ENCODE measurements at places on chromosomes 1 and 21. TPM values are rescaled to one million over a fixed set of nuclear protein-coding genes. Genes with fewer than 3 reads are reported as not detected.

DNA sequence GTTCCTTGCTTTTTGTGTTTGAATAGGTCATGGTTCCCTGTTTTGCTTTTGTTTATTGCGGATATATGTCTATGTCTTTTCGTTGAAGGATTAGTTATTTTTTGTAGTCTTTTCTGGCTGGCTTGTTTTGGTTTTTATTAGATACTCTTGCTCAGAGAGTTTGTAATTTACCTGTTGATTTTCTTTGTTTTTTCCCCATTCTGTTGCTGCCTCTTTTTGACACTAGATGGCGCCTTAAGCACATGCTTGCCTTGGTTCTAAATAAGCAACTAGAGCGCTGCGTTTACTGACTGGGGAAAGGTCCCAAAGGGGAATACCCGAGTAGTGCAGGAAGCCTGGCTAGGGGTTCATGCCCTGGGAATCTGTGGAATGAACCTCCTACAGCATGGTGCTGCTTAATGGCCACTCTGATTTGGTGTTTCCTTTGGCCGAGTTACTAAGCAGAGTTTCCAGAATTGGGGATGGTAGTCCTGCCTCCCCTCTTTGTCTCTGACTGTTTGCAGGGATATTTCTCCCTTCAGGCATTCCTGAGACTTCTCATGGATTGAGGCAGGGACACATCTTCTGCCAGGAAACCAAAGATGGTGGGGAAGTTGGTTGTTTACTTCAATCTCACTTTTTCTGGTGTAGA, 143.2 kb downstream of the PTPRU start:
- no peak overlapping the region for H3K4me3 ChIP-seq
- peaks cover 40% of the 10 kb centered on the region for H3K27me3 ChIP-seq
- peaks cover 11% of the 10 kb centered on the region for H3K36me3 ChIP-seq
- no peaks in the 10 kb centered on the region for H3K4me1 ChIP-seq

DNA sequence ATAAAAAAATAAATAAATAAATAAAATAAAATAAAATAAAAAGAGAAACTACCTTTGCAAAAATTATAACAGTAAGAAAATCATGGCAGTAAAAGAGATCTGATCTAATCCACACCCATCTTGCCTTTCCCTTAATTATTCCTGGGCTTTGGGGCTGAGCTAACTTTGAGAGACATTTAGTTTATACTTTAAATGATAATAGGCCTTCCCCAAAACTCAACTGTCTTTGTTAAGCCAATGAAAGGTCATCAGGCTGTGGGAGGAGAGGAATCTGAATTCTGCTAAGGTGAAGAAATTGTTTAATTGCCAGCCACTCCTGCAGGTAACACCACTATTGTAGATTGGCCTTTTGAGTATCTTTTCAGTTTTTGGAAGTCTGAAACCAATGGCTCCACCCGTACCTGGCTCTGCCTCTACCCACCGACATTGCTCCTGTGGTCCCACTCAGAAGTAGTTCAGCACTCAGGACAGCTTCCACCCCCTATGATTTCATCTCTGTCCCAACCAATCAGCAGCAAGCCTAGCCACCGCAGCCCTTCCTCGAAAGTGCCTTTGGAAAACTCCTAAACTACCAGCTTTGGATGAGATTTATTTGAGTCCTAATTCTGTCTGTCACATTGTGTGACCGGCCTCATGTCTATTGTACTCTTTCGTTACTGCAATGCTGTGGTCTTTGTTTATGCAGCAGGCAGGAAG, 23.0 kb upstream of the PNRC2 start:
- H3K27me3 ChIP-seq: peaks cover 2% of the 10 kb centered on the region
- no peak for DNase-seq
- no peak overlapping the region for H3K27ac ChIP-seq
- H3K36me3 ChIP-seq: no peaks in the 10 kb centered on the region
- no peak overlapping the region for H3K4me3 ChIP-seq

DNA sequence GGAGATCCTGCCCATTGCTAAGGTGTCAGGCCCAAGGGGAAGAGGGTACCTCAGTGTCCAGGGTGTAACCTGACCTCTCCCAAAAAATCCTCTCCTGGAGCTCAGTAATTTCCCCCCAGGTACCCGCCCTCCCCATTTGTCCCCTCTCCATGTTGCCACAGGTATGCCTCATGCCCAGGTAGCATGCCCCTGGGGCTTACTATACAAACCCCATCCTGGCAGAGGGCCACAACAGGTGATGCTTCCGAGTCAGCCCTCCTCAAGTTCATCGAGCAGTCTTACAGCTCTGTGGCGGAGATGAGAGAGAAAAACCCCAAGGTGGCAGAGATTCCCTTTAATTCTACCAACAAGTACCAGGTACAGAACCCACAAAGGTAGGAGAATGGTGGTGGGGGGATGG, 15.7 kb downstream of the ATP1A4 start:
- no peak overlapping the region for H3K4me3 ChIP-seq
- peaks cover 8% of the 10 kb centered on the region for H3K4me1 ChIP-seq
- no peak for DNase-seq
- H3K27me3 ChIP-seq: peaks cover 12% of the 10 kb centered on the region
- H3K27ac ChIP-seq: no peak overlapping the region

DNA sequence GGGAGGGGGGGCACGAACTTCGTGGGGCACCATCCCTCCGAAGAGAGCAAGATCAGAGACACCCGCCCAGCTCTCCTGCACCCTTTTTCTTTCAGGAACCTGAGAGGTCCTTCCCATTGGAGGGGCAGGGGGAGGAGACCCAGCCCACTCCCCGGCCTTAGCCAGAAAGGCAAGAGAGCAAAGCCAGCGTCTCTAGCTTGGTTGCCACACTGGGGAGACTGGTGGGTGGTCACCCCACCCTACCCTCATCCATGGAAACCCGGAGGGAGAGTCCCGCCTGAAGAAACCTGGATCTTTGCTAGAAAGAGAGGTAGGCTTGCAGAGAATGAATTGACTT, 246 bp downstream of the ATP2B4 start:
- no peaks in the 10 kb centered on the region for H3K27me3 ChIP-seq
- no peaks in the 10 kb centered on the region for H3K36me3 ChIP-seq
- peak overlapping the region; percentile 89 for H3K4me3 ChIP-seq
- peak overlapping the region; percentile 95 for H3K27ac ChIP-seq
- DNase-seq: no peak

Gene TMEM240
- 3.4 TPM for total RNA-seq

Gene PRKAA2
- total RNA-seq: not detected

Gene HPCAL4
- total RNA-seq: 31.9 TPM
